ENCODE measurements at places on chromosomes 2 and 18.
A peak's percentile ranks its signal among the peaks of the same experiment; 100 is the strongest.

GRCh38 chr2:223048519-223048918, 3.5 kb upstream of the KCNE4 start:
- no peak for DNase-seq

GRCh38 chr2:174350018-174350417, 15.3 kb downstream of the SP9 start:
- DNase-seq: no peak

- no peak for DNase-seq
Observed at GRCh38 chr2:133062931-133063665, 393.1 kb upstream of the LYPD1 start.

GRCh38 chr2:175552902-175553301, 371.4 kb upstream of the ATP5MC3 start:
- no peak for DNase-seq

DNA sequence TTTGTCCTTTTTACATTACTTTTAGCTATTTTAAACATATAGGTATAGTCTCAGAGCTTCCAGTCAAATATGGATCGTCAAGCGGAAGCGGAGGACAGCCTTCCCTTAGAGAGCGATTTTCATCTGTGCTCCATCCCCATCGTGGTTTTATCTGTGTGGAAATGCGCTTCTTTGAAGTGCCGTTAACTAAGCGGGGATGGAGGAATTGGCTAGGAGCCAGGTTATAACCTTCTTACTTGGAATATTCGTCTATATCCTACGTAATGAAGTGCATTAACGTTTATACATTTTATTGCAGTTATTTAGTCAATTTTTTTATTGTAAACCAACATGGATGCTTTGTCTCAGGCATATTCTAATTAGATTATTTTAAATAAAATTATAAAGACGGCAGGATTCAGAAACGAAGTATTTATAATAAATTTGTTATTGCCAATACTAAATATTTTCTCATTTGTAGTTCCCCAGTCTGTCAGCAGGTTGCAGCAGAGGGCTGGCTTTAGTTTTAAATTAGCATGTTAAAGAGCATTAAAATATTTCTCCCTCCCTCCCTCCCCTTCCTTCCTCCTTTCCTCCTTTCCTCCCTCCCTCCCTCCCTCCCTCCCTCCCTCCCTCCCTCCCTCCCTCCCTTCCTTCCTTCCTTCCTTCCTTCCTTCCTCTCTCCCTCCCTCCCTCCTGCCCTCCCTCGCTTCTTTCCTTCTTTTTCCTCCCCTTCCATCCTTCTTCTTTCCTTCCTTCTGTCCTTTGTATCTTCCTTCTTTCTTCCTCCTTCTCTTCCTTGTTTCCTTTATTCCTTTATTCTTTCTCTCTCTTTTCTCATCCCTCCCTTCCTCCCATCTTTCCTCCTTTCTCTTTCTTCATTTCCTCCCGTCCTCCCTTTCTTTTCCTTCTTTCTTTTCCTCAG, 80.6 kb upstream of the DOCK10 start:
- DNase-seq: peak; percentile 2

- no peak for DNase-seq
Observed at GRCh38 chr2:179592167-179592936, 269.1 kb downstream of the ZNF385B start.

- DNase-seq: no peak
Observed at GRCh38 chr2:238995634-238996033, 147.7 kb downstream of the TWIST2 start.

DNA sequence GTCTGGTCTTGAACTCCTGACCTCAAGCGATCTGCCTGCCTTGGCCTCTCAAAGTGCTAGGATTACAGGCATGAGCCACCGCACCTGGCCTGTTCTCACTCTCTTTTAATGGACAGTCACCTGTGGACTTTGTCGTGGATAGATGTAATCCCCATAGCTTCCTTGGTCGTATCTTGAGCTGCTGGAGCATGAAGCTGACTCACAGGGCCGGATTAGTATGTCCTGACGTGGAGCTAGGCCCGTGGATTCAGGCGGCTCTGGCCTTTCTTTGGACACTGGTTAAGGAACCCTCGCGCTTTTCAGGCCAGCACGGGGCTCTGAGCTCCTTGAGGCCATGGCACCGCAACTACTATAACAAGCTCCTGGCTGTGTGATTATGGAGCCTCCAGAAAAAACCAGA, 27.5 kb upstream of the GBX2 start:
- DNase-seq: no peak

- DNase-seq: no peak
Observed at GRCh38 chr2:196380098-196380497, 208.7 kb upstream of the STK17B start.

DNA sequence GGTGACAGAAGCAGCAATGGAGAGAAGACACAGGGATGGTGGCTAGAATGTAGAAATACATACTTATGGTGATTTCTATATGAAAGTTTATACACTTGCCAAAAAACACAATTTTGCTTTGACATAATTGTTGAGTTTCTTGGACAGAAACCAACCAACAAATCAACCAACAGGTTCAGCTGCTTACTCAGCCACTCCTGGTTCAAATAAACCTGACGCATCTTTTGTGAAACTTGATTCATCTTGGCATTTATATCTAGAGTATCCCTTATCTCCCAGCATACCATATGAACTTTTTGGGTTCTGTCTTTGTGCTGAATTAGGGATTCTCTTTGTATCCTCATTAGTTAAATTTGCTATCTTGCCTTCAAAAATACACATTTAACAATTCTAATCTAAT, 54.1 kb upstream of the ERBB4 start:
- DNase-seq: no peak

DNA sequence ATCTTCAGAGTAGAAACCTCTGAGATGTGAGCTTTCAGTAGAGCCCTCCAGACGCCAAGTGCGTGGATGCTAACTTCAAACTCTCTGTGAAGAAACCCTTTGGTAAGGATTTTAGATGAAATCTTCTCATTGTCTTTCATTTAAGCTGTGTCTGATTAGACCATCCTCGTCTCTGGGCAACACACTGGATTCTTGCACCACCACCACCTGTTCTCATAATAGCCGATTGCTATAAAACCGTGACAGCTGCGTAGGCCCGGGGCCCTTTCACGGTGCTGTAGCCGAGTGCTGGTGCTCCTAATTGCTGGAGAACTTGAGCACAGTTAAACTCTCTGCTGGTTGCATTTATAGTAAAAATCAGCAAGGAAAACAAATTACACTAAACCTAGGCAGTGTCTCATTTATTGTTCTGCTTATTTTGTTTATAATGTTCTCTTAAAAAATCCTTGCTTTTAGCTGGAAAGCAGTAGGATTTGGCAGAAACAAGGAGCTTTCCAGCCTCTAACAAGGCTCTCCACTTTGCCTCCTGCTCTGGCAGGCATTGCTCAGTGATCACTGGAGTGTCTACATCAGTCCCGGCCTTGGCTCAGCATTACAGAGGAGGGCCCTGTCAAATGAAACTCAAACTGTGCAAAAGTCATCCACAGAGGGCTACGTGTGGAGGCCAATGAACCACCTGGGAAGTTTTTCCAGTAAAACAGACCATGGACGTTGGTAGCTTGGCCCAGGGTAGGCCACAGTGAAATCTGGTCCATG, 40.9 kb upstream of the MBP start:
- DNase-seq: no peak

- DNase-seq: no peak
Observed at GRCh38 chr2:161979490-161979889, 94.5 kb downstream of the DPP4 start.

GRCh38 chr18:32478807-32479206, 8.1 kb upstream of the GAREM1 start:
- DNase-seq: no peak

DNA sequence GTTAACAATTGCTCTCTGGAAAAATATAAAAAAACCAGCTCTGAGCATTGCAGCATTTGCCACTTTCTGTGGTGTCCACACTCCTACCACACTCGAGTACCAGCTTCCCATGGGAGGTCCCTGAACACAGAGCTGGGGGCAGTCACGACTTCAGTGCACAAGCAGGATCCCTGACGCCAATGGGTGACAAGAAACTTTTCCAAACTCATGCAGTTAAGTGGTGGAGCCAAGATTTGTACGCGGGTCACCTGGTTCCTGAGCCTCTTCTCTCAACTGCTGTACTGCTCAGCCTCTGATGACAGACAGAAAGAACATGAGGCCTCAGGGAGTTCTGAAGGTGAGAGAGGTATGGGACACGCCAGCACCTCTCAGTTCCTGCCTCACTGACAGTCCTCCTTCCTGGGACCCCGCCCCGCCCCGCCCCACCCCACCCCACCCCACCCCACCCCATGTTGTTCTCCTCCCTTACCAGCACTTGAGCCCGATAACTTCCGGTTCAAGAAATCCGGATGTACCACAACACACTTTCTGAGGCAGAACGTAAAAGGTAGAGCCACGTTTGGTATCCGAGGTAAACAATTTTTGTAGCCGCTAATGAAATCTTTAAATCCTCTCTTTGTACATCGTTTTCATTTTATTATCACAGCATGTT, 287.6 kb downstream of the MYCN start:
- DNase-seq: no peak

DNA sequence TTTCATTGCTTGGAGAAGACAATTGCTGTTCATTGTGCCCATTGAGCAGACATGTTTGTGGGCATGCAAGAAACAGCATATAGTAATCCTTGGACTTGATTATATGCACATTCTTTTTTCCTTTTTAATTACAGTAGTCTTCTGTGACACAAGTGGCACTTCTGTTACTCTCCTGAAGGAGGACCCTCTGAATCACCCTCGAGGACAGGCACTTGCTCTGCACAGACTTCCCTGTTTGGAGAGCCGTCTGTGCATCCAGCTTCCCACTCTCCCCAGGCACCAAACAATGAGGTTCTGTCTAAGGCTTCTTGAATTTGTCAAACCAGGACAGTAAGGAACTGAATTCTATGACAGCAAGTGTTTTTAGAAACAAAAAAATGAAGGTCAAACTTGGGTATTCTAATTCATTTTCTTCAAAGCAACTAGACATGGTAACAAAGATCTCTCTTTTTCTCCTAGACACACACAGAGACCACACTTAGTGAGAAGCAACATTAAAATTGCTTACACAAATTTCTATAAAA, 844.6 kb upstream of the ID2 start:
- DNase-seq: no peak

DNA sequence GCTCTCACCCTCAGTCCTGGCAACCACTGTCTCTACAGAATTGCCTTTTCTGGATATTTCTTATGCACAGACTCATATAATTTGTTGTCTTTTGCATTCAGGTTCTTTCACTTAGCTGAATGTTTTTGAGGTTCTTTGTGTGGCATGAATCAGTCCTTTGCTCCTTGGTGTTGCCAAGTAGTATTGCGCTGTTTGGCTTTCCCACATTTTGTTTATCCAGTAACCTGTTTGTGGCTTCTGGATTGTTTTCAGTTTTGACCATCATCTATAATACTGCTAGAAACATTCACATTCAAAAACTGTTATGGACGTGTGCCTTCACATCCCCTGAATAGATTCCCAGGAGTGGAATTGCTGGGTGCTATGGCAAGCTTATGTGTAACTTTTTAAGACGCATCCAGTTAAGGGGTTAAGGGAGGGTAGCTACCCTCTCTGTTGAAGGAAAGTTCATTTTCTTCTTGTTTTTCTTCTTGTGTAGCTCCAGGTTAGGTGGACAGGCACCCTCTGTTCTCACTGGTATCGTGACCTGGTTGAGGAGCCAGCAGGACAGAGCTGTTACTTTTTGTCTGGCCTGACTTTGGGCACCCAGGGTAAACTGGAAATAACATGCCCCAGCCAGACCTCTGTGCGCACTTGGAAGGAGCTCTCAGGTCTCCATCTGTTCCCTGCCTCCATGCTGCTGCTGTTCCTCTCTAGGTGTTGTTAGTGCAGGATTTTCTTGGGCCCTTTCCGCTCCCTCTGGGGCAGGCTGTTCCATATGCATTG, 29.6 kb downstream of the ARHGAP25 start:
- no peak for DNase-seq

DNA sequence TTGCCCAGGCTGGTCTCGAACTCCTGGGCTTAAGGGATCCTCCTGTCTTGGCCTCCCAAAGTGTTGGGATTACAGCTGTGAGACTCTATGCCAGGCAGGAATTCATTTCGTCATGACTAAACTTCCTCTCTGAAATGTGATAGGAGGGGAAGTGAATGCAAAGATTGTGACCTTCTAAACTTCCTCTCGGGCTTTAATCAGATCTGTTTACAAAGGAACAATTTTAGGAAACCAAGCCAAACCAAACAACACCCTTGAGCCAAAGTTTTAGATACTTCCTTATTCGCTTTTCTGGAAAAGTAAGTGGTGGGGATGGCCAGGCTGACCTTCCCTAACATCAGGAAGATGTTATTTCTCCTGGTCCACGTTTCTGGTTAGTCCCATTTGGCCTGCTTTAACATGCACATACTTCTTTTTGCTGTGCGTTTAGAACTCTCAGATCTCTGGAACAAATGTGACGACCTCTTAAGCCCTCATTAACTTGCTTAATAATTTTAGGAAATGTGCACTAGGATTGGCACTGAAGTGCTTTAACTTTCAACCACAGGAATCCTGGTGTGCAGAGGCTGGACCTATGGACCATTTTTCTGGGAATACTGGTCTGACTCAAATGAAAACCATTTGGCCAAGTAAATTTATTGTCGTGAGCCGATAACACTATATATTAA, 33.2 kb upstream of the YES1 start:
- DNase-seq: no peak

- no peak for DNase-seq
Observed at GRCh38 chr18:59056706-59057492, 82.8 kb upstream of the SEC11C start.

GRCh38 chr2:127404466-127405254, 13.6 kb upstream of the PROC start:
- no peak for DNase-seq

DNA sequence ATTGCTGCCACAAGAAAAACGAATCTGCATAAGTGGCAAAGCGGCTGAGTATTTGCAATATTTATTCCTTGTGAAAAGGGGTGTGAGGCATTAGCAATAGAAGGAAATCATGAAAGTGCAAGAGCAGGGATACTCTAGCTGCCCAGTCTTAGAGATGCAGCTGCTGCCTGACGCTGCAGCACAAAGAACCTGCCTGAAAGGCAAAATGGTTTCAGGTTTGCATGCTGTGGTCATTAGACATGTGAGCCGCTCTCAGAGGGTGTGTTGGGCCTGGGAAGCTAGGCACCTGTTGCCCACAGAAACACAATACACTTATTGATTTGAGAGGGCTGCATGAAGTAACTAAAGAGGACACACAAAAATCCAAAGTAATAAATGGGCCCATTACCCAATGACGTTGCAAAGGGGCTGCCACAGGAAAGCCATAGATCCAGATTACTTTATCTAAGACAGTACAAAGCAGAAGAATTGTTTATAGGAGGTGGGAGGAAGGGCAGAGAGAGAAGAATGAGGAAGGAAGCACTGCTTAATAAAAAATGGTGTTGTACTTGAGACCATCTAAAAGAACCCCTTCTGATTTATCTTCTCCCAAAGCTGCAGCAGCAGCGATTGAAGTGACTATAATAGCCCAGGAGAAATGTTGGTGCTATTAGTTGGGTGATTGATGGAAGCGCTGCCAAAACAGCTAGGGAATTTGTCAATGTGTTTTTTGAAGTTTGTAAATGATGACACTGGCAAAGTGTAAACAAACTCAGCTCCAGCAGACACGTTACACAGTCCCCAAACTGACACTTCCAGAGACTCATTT, 492.4 kb upstream of the ACVR2A start:
- no peak for DNase-seq
